Activated naive CD8-positive, alpha-beta T cell treated with anti-CD3 and anti-CD28 coated beads, Interleukin-2, amount 50 U/mL, for 24 hours (primary cell): ENCODE measurements at places on chromosomes 5 and 9.
A peak's percentile ranks its signal among the peaks of the same experiment; 100 is the strongest.

DNA sequence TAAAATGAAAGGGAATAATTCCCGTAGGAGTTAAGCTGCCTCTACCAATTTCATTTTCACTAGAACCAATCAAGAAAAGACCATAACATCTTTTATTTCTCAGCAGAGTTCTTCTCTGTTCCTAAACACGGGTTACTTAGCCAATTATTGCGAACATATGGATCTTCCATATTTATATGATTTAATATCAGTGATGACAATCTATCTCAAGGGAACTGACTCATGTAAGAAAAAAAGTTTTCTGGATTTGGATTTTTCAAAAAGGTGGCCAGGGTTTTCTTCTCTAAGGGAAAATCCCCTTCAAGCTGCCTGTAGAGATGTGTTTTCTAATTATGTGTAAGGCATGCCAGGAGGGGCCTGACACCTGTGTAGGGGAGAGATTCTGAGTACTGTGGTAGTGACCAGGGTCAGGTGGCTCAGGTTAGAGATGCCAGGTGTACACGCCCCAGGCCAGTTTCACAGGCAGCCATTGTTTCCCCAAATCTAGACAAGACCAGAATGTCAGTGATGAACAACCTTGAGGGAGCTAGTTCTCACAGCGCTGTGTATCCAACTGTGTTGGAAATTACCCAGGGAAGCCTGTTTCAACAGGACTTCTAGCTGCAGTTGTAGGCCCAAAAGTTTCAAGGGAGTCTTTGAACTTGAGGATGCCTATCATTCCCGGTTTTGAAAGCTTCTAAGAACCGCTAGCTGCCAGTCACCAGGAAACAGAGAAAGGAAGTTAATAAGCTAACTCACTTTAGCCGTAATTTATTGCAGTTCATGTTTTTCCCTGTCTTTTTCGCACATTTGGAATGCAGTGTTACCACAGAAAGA lies 572.5 kb upstream of the RGMB start:
- no peaks in the 10 kb centered on the region for H3K36me3 ChIP-seq
- no peak for DNase-seq
- H3K4me1 ChIP-seq: no peaks in the 10 kb centered on the region
- peaks cover 2% of the 10 kb centered on the region for H3K27me3 ChIP-seq

DNA sequence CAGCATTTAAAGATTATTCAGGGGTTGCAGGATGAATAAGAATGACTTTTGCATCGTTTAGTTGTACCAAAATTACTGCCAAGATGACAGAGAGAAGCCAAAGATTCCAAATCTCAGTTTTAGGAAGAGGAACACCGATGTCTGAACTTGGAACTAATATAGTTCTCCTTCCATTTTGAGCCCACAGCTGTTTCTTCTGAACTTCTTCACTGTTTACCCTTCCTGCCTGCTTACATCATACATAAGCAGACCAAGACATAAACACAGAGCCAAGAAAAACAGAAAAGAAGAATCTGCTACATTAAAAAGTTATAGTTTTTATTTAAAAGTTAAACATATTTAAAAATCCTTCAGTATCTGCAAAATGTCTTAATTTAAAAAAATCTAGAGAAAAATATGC lies 146.9 kb upstream of the RAPGEF1 start:
- no peaks in the 10 kb centered on the region for H3K27me3 ChIP-seq
- H3K27ac ChIP-seq: no peak overlapping the region
- H3K4me3 ChIP-seq: no peak overlapping the region
- peaks cover 6% of the 10 kb centered on the region for H3K36me3 ChIP-seq

- peak overlapping the region; percentile 92 for H3K4me3 ChIP-seq
- H3K4me1 ChIP-seq: peaks cover 30% of the 10 kb centered on the region
- DNase-seq: peak; percentile 5
- H3K27me3 ChIP-seq: peaks cover 11% of the 10 kb centered on the region
- H3K36me3 ChIP-seq: peaks cover 13% of the 10 kb centered on the region
Observed at GRCh38 chr5:90528601-90529193, 687 bp downstream of the LYSMD3 start.

DNA sequence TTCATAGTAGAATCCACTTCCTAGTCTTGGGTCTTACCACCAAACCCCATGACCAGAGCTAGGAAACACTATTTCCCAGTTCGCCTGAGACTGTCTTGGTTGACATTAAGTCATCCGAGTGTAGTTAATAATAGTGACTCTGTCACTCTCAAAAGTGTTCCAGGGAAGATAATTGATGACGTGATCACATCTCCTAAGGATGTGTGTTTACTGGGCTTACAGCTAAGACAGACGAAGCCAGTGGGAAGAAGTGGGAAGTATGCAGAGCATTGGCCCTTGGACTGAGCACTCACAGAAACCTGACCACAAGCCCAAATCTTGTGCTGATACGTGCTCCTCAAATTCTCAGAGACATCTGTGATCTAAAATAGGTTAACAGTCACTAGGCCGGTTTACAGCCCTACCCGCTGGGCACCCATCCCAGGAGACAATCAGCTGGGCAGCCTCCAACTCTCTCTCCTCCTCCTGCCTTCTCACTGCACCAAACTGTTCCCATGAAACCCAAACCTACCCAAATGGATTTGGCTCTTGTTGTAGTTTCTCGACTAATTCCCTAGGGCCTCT lies 316.6 kb downstream of the TLE1 start:
- no peak for DNase-seq
- H3K36me3 ChIP-seq: no peaks in the 10 kb centered on the region
- H3K27me3 ChIP-seq: no peaks in the 10 kb centered on the region
- H3K4me3 ChIP-seq: no peak overlapping the region
- no peak overlapping the region for H3K27ac ChIP-seq

DNA sequence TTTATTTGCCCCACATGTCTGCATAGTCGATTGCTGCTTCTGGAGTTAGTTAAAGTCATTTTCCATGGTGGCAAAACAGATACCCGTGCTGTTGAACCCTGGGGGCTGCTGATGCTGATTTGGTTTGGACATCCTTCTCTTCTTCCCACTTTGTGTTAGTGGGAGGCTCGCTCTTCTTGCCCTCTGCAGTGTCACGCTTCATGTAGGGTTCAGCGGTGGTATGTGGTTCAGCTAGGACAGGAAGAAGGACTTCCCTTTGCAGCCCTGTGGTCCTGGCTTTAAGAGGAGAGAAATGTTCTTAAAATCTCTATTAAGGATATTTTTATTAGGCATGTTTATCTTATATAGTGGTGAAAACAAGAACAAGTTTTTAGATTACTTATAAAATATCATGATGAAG lies 36.2 kb downstream of the SLC36A1 start:
- no peaks in the 10 kb centered on the region for H3K4me1 ChIP-seq
- no peak for DNase-seq
- peaks cover 22% of the 10 kb centered on the region for H3K36me3 ChIP-seq

GRCh38 chr9:96453625-96454024 lies 3.7 kb downstream of the HABP4 start:
- H3K27me3 ChIP-seq: peaks cover 8% of the 10 kb centered on the region
- peaks cover 28% of the 10 kb centered on the region for H3K4me1 ChIP-seq
- no peak for DNase-seq
- peaks cover 2% of the 10 kb centered on the region for H3K36me3 ChIP-seq
- no peak overlapping the region for H3K27ac ChIP-seq
- no peak overlapping the region for H3K4me3 ChIP-seq

DNA sequence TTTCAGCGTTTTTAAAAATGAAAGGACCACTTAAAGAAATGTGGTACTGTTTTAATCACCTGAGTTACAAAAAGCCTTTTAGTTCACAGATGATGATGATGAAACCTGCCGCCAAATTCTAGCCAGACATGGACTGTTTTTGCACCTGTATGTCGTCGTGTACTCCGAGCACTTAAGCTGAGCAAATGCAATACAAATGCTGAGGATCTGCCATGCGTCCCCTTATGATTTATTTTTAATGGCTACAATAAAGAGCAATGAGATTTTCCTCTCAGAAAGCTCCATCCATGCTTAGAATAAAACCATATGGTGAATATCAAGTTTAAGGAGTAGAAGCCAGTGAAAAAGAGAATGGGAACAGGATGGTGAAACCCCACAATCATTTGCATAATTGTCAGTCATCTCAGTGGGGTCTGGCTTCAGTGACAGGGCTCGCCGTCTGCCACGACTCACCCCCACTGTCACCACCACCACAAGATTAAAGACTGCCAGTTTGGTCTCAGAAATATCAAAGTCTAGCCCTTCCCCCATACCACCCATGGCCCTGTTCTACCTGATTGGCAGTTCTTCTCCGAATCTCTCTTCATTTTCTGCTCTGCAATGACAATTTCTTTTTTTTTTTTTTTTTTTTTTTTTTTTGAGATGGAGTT lies 159.9 kb downstream of the GOLPH3 start:
- no peak overlapping the region for H3K27ac ChIP-seq
- H3K4me3 ChIP-seq: no peak overlapping the region
- no peaks in the 10 kb centered on the region for H3K27me3 ChIP-seq
- no peak for DNase-seq
- H3K4me1 ChIP-seq: peaks cover 4% of the 10 kb centered on the region

- H3K27me3 ChIP-seq: no peaks in the 10 kb centered on the region
- no peak overlapping the region for H3K27ac ChIP-seq
- H3K4me3 ChIP-seq: no peak overlapping the region
- no peaks in the 10 kb centered on the region for H3K4me1 ChIP-seq
Observed at GRCh38 chr5:115932991-115933390, 29.3 kb upstream of the LVRN start.

DNA sequence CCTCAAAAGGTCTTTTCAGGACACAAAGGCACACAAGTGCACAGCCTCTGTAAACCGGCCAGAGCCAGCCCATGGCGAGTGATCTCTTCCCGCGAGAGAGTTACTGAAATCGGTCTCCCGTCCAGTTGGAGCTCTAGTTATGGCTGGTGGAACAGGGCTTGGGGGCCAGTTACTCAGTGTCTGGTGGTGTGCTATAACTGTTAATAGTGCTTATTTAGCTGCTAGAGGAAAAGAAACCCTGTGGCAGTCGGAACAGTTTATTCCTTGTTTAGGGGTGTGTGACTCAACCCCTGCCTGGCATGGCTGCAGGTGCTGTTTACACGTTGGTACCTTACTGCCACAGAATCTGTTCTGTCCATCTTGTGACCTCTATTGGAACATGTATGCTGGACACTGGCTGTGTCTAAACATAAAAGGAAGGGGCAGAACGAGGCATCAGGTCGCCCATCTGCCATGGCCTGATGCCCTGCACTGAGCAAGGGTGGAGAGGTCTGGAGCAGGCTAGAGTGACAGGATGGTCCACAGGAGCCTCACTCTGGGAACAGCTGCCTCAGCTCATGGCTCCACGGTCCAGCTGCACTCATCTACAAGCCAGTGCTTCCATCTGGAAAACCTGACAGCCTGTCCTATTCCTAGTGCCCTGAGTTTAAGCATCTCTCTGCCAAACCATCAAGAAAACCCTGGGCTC lies 49.6 kb upstream of the SIMC1 start:
- H3K36me3 ChIP-seq: no peaks in the 10 kb centered on the region
- no peaks in the 10 kb centered on the region for H3K4me1 ChIP-seq
- no peak for DNase-seq
- no peaks in the 10 kb centered on the region for H3K27me3 ChIP-seq
- no peak overlapping the region for H3K27ac ChIP-seq
- H3K4me3 ChIP-seq: no peak overlapping the region

DNA sequence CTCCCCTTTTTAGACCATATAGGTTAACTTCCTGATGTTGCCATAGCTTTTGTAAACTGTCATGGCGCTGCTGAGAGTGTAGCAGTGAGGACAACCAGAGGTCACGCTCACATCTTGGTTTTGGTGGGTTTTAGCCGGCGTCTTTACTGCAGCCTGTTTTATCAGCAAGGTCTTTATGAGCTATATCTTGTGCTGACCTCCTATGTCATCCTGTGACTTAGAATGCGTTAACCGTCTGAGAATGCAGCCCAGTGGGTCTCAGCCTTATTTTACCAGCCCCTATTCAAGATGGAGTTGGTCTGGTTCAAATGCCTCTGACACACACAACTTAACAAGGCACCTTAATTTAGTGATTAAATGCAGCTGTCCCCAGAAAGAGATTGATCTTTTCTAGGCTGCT lies 23.9 kb upstream of the KDM4C start:
- DNase-seq: no peak
- H3K4me1 ChIP-seq: no peaks in the 10 kb centered on the region
- H3K36me3 ChIP-seq: no peaks in the 10 kb centered on the region

DNA sequence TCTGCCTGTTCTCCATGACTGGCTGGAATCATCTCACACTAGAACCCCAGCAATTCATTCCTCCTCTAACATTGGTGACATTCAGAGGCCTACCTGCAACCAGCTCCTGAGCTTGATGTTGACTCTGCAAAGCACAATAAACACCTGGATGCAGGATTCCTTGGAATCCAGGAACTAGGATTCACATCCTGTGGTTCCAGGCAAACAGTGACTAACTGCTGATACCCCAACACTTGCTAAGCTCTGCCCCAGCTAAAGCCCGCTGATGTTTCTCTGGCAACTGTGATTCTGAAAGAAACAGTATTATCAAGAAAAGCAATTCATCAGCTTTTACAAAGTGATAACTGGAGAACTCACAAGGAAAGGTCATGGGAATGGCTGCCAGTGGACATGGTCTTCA lies 29.2 kb downstream of the SUSD1 start:
- no peaks in the 10 kb centered on the region for H3K27me3 ChIP-seq
- H3K36me3 ChIP-seq: peaks cover 5% of the 10 kb centered on the region
- H3K4me3 ChIP-seq: no peak overlapping the region
- no peak overlapping the region for H3K27ac ChIP-seq

- no peaks in the 10 kb centered on the region for H3K36me3 ChIP-seq
- no peak overlapping the region for H3K27ac ChIP-seq
- no peak overlapping the region for H3K4me3 ChIP-seq
- H3K4me1 ChIP-seq: no peaks in the 10 kb centered on the region
- peaks cover 11% of the 10 kb centered on the region for H3K27me3 ChIP-seq
- DNase-seq: no peak
Observed at GRCh38 chr9:6224393-6225154, 9.0 kb downstream of the IL33 start.
